GM23248 (cell line): ENCODE measurements at places on chromosomes 6 and 20.

- DNase-seq: no peak
Measured at GRCh38 chr6:138728662-138729061, 44.9 kb upstream of the CCDC28A start.

- no peak for DNase-seq
Measured at GRCh38 chr6:39905640-39905975, 28.7 kb downstream of the MOCS1 start.

GRCh38 chr6:5260661-5261544 is at the start of the genes FARS2 and LYRM4:
FARS2 (plus strand) TSS chr6:5261513.
LYRM4 (minus strand) TSS chr6:5260950; CDS start chr6:5260733, 217 bp downstream.
- DNase-seq: peak; percentile 98

GRCh38 chr20:41411391-41411847 is 44.8 kb upstream of the EMILIN3 start:
- peak; percentile 66 for DNase-seq

- DNase-seq: peak; percentile 14
Measured at GRCh38 chr6:154515826-154516225, 5.3 kb upstream of the CNKSR3 start.

- peak; percentile 20 for DNase-seq
Measured at GRCh38 chr6:100774681-100775080, 106.4 kb downstream of the ASCC3 start.

- DNase-seq: peak; percentile 78
Measured at GRCh38 chr6:12348530-12349511, 58.7 kb downstream of the EDN1 start.

- no peak for DNase-seq
Measured at GRCh38 chr6:137860394-137861005, 6.6 kb upstream of the TNFAIP3 start.

DNA sequence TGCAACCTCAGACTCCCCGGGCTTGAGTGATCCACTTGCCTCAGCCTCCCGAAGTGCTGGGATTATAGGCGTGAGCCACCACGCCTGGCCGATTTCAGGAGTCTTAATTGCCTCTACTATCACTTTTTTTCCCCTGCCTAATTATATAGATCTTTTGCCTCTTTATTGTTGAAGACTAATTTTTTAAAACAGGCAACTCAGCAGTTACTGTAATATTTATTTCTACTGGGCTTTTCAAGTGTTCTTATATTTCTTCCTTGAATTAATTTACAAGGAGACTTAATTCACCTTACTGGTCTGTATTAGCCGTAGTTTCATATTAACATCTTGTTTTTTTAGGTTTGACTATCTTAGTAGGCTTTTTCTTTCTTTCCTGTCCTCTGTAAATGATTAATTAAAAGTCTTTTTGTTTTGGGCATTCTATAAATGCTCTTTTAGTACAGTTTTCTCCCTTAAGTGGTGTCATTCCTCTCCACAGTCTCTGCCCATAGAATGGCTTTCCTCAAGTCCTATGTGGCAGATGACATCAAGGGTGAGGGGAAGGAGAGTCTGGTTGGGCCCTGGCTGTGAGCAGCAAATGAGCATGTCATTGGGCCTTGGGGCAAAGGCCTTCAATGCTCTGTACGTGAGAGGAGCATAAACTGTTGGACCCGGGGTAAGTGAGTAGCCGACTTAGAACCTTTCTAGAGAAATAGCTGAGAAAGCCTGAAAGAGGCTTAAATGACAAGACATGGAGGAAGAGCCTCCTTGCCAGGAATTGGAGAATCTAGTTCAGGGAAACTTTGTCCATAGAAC is 36.0 kb downstream of the ANKS1A start:
- no peak for DNase-seq

DNA sequence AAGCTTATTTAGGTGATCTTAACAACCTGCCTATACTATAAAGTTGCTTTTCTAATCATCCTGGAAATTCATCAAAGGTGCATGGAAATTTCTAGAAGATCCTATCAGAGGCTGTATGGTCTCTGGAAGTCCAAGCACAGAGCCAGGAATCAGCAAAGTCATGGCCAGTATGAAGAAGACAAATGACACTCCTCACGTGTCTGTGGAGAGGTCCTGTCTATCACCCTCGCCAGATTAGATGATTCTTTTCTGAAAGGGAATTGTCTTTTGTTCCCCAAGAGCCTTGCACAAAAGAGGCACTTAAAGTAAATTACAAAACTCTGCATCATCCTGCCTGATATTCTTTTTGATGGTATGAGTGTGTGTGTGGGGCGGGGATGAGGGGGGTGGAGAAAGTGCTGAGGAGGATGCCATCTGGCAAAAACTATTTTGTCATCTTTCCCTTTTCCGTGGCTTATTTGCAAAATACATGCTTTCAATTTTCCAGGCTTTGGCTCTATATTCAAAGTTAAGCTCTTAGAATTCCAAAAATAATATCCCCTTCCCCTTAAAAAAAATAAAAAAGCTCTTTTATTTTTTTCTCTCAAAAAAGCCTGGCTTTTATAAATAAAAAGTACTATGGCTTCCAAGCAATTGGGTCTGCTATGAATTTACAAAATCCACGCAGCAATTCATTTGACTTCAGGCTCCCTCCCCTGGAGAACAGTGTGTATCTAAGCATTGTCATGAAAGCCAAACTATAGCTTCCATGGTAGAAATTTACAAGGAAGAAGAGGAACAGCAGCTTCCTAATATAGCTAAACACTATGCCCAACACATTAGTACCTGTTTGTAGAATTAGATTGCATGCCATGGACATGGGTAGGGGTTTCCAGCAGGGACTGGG is 185.2 kb upstream of the ARG1 start:
- peak; percentile 73 for DNase-seq

GRCh38 chr6:147974376-147974775 is 368.3 kb upstream of the SASH1 start:
- DNase-seq: no peak

- DNase-seq: no peak
Measured at GRCh38 chr6:104522533-104522932, 337.2 kb downstream of the HACE1 start.
